Activated CD4-positive, alpha-beta T cell treated with anti-CD3 and anti-CD28 coated beads for 1 hour (primary cell): ENCODE measurements at places on chromosomes 7 and 10.

GRCh38 chr7:107043921-107044346 is 571 bp upstream of the PRKAR2B start:
- no peak for DNase-seq

DNA sequence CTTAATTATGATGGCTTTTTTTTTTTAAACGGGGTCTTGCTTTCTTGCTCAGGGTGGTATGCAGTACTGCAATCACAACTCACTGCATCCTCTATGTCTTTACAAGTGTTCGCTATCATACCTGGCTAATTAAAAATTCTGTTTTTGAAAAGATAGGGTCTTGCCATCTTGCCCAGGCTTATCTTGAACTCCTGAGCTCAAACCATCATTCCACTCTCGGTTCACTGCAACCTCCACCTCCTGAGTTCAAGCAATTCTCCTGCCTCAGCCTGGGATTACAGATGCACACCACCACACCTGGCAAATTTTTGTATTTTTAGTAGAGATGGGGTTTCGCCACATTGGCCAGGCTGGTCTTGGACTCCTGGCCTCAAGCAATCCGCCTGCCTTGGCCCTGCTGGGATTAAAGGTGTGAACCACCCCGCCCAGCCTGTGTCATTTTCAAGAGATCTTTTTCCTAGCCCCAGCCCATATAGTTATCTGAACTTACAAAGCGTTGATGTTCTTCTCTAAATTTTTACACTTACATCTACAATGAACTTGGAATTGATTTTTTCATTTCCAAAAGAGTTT is 6.0 kb downstream of the HNRNPF start:
- no peak for DNase-seq

DNA sequence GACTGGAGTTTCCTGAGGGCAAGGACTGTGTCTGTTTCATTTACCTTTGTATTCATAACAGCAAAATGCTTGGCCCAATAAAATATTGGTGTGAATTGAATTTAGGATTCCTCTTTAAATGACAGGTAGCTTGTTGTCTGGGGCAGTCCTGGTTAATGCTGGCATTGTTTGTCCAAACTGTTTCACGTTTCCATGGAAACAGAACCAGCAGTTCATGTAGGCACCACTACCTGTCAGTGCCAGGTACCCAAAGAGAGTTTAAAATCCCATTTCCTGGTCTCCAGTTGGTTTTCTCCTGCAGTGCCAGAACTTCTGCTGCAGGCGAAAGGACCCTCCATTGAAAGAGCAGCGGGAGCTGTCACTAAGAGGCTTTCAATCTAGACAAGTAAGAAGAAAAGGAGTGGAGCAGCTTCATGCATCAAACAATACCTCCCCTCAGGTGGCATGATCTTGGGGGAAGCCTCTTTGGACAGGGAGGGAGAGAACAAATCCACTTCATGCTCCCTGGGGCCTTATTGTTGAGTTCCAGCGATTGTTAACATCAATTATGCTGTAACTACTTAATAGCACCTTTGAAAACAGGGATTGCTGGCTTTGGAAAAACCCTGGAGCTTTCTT is 109.6 kb downstream of the KIF20B start:
- DNase-seq = no peak

DNA sequence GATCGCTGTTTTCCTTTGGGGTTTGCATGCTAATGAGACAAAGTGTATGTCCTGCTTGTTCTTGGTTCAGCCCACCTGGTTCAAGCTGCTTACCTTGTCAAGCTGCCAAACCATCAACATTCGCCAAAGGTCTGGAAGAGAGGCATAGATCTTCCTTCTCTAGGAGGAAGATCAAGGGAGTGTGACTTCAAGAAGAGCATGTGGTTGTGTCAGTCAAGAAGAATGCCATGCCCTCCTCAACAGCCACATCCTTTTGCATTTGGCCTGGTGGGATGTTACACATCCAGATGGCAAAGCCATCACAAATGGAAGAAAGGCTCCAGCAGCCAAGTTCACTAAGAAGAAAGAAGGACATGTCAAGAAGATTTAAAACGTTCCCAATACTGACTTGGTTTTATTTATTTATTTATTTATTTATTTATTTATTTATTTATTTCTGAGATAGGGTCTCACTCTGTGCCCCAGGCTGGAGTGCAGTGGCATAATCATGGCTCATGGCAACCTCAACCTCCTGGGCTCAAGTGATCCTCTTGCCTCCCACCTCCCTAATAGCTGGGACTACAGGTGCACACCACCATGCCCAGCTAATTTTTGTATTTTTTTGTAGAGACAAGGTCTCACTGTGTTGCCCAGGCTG is 5.1 kb upstream of the PIP4K2A start:
- DNase-seq = no peak

DNA sequence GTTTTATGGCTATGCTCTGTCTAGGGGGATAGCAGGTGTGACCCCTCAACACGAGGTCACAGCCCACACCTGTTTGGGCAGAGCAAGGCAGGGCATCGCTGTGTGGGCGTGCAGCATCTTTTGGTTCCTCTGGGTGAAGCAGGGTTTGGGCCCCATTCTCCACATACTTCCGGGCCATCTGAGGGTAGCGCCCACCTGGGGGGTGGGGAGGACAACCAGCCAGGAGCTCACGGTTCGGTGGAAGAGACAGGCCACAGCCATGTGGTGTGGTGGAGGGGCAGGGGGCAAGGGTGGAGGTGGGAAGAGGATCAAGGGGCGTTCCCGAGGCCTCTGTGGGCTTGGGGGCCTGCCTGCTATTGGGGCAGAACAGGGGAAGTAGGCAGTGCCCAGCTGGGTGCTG is 2.4 kb downstream of the SH2B2 start:
- DNase-seq = no peak

GRCh38 chr7:22137026-22137425 is 191.3 kb upstream of the CDCA7L start:
- DNase-seq = no peak

GRCh38 chr7:15648461-15648961 is 38.0 kb downstream of the MEOX2 start:
- no peak for DNase-seq

- no peak for DNase-seq
Observed at GRCh38 chr7:101705331-101705730, 76.2 kb upstream of the MYL10 start.

DNA sequence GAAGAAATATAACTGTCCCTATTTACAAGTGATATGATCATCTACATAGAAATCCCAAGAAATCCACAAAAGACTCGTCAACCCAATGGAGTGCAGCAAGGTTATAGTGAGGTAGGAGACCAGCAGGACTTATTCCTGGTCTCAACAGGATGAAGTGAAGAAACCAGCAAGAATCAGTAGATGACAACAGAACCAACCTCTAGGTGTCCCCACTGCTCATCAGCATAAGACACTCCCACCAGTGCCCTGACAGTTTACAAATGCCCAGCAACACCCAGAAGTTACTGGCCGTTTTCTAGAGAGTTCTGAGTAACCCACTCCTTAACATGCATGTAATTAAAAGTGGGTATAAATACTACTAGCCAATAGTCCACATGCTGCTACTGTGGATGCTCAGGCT is 470.5 kb upstream of the LRRTM3 start:
- no peak for DNase-seq

DNA sequence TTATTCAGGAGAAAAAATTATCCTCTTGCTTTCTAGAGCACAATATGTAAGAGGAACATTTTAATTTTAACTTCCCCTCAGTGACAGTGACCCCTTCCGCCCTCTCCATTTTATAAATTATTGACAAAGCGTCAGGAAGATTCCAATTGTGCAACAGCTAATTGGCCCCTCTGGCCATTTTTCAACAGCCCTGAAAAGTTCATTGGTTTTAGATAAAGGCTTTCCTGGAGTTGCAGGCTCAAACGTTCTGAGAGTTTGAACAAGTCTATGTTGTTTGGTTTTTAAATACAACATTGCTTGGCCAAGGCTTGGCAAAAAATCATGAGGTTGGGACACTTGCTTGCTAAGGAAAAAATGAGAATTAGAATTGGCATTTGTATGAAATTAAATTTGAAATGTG is 422.2 kb upstream of the ANKRD30A start:
- DNase-seq = no peak

- DNase-seq = no peak
Observed at GRCh38 chr10:110395350-110396283, 90.9 kb upstream of the SMNDC1 start.

DNA sequence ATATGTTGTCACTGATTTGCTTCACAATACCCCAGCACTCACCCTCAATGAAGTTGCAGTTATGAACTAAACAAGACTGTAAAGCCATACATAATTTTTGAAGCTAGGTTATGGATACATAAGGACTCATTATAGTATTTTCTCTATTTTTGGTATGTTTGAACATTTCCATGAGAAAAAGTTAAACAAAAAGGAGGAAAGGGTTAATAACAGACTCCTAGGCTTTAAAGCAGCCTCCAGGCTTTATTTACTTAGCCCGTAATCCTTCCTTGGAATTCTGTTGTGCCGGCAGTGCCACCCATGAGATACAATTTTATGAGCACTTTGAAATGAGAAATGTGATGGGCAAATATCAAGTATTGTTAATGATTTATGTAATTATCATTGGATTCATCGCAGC is 2.1 kb upstream of the DENND11 start:
- DNase-seq = no peak

DNA sequence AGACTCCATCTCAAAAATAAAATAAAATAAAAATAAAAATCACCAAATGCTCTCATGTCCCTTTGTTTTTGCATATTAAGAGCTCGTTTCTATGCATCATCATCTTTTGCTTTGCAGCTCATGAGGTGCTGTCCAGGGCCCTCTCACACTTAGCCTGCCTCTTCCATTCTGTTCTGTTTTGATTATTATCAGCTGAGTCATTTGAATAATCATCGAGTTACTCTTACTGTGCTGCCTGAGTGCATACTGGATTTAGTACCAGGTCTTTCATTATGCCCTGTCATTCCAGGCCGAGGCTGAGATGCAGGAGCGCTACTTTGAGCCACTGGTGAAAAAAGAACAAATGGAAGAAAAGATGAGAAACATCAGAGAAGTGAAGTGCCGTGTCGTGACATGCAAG is 33.0 kb downstream of the UCMA start:
- no peak for DNase-seq

- no peak for DNase-seq
Observed at GRCh38 chr10:120253131-120253530, 203.9 kb upstream of the PLPP4 start.

DNA sequence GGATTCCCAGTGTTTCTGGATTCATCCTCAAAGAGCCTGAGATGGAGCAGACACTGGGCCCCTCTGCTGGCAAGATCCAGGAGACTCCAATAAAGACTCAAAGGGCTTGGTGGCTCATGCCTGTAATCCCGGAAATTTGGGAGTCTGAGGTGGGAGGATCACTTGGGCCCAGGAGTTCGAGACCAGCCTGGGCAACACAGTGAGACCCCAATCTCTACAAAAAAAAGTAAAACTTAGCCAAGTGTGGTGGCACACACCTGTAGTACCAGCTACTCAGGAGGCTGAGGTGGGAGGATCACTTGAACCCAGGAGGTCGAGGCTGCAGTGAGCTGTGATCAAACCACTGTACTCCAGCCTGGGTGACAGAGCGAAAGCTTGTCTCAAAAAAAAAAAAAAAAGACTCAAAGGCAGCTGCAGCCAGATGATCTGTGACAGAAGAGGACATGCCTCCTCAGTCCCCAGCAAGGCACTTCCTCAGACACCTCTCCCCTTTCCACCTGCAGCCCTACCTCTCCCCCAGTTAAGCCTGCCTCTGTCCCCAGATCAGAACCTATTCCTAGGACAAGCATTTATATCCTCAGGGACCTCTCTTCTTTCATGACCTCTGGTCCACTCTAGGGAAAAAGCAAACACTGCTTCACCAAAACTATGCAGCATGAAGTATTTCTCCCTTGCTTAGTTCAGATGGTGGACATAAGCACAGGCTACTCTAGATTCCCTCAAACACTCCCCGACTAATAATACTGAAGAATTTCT is 27.9 kb downstream of the PDLIM1 start:
- DNase-seq = no peak

GRCh38 chr10:18610517-18610916 is 40.9 kb downstream of the NSUN6 start:
- no peak for DNase-seq

- DNase-seq = no peak
Observed at GRCh38 chr7:157044147-157044687, 33.8 kb upstream of the MNX1 start.

DNA sequence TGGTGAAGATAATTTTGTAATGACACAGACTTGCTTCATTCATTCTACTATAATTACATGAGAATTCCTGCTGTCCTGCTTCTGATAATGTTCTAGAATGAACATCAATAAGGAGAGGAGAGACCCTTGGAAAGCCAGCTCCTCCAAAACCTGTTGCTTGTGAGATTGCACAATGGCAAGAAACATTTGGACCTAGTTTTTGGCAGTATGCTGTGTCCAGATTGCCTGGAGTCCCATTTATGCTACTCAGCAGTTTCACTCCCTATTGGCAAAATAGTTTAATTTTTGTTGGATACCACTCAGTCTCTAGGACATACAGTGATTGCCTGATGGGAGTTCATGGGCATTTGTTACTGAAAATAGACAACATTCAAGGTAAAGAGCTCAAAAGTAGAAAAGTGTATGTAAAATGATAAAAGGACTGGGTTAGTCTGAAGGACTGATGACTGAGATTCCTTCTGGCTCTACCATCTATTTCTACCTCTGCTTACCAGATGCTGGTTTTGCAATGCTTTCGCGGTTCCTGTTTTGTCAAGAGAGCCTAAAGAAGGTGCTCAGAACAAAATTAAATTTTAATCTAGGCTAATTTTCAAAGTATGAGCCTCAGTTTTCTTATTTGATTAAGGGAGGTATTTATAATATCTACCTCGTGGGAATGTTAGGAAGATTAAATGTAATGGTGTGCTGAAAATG is 8.0 kb upstream of the ACTR3B start:
- DNase-seq = no peak

- DNase-seq = no peak
Observed at GRCh38 chr7:150515248-150516147, 826 bp downstream of the GIMAP7 start.

GRCh38 chr7:46301677-46302076 is 380.6 kb upstream of the IGFBP3 start:
- no peak for DNase-seq

GRCh38 chr10:86391986-86392722 is 25.6 kb upstream of the GRID1 start:
- DNase-seq = no peak

DNA sequence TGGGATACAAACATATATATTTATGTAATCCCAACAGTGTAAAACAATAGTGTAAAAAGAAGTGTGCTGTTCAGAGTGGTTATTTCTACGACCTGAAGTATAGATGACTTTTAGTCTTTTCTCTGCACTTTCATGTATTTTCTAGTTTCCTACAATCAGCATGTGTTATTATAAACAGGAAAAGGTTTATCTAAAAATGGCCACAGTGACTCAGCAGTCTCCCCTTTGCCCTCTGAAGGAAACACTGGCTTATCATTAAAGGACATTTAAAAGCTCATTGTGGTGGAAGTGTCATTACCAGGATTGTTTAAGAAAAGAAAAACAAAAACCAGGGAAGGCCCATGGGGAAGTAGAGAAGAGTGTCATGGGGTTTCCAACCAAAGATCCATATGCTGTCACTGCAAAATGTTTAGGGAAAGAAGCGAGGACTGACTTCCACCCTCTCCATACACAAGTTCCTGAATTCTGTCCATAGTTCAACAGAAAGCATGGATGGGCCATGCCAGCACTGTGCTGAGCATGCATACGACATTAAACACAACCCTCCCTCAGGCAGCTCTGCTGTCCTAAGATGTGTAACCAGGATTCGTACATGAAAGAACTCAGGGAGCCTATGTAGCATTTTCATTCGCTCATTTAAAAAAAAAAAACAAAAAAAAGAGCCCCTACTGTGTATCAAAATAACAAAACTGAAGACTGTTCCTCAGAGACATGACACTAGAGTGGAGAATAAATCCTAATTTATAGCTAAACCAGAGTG is 10.2 kb downstream of the CYREN start:
- DNase-seq = no peak
